ENCODE measurements at places on chromosomes 4 and X.

DNA sequence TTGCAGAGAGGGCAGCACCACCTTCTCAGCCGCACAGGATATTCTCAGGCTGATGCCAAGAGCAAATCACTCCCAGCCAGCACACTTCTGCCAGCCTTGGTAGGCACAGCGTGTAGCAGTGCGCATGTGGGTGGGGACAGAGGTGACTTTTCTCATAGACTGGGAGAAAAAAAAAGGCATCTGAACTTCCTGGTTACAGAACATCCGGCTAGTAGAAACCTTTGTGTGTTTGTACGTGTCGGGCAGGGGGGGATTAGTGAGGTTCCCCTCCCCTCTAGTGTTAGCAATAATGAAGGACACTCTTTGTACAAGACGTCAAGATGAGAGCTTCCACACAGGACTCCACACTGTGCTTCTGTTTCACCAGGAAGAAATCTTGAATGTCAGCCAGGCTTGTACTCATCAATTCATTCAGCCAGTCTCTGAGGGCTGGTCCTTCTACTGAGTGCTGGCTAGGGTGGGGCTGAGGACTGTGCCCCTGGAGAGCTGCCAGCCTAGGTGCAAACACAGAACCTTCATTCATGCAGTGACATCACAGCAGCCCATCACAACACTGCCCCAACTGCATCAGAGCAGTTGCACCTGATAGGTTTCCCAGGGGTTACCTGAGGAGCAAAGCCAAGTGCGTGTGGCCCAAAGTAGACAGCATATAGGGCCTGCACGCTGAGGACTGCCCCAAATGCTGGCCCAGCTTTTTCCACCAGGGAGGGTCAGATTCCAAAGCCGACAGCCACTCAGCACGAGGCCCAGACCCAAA, 34.7 kb downstream of the SLC25A5 start:
- H3K27me3 ChIP-seq = no peaks in the 10 kb centered on the region
- H3K4me1 ChIP-seq = 0 out of 2 replicates have a peak, but pooled peaks cover 1% of the 10 kb centered on the region
- no peak for DNase-seq
- H3K4me3 ChIP-seq = no peak overlapping the region
- H3K27ac ChIP-seq = no peak overlapping the region
- no peaks in the 10 kb centered on the region for H3K36me3 ChIP-seq

GRCh38 chr4:173505924-173506518, 24.0 kb downstream of the HAND2 start:
- no peak overlapping the region for H3K4me3 ChIP-seq
- no peak for DNase-seq
- H3K4me1 ChIP-seq = peaks cover 6% of the 10 kb centered on the region
- no peak overlapping the region for H3K27ac ChIP-seq
- peaks cover 99% of the 10 kb centered on the region for H3K27me3 ChIP-seq

- H3K36me3 ChIP-seq = no peaks in the 10 kb centered on the region
- H3K4me3 ChIP-seq = no peak overlapping the region
- no peaks in the 10 kb centered on the region for H3K27me3 ChIP-seq
- no peak for DNase-seq
- H3K27ac ChIP-seq = no peak overlapping the region
- no peaks in the 10 kb centered on the region for H3K4me1 ChIP-seq
These were observed 86.0 kb downstream of the PCYT1B start for GRCh38 chrX:24561121-24561520.

DNA sequence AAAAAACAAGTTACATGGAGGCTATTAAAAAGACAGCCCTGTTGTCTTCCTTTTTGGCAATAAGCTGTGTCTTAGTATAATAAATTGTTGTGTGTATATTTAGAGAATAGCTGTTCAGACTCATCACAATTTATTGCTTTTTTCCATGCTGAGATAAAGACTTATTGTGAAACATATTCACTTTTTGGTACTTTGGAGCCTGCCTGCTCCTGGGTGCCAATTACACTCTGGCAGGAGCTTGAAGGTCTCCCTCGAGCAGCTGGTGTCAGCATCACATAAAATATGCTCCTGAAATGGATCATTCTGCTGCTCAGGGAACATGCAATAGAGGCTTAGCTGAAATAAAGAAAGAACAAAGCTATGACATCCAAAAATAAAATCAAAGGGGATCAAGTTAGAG, 211.6 kb upstream of the DKK2 start:
- H3K27ac ChIP-seq = no peak overlapping the region
- DNase-seq = no peak
- H3K36me3 ChIP-seq = no peaks in the 10 kb centered on the region

- no peak overlapping the region for H3K27ac ChIP-seq
- no peak for DNase-seq
- H3K4me1 ChIP-seq = no peaks in the 10 kb centered on the region
- H3K4me3 ChIP-seq = no peak overlapping the region
- no peaks in the 10 kb centered on the region for H3K36me3 ChIP-seq
These were observed 587.3 kb downstream of the TMA16 start for GRCh38 chr4:164081801-164082200.

GRCh38 chrX:106457802-106458201, 154.0 kb upstream of the RADX start:
- no peaks in the 10 kb centered on the region for H3K4me1 ChIP-seq
- H3K4me3 ChIP-seq = no peak overlapping the region
- H3K27ac ChIP-seq = no peak overlapping the region
- no peaks in the 10 kb centered on the region for H3K27me3 ChIP-seq

- H3K36me3 ChIP-seq = no peaks in the 10 kb centered on the region
- H3K27me3 ChIP-seq = no peaks in the 10 kb centered on the region
- H3K4me1 ChIP-seq = peaks cover 1% of the 10 kb centered on the region
- no peak for DNase-seq
- no peak overlapping the region for H3K4me3 ChIP-seq
- H3K27ac ChIP-seq = no peak overlapping the region
These were observed 39.3 kb downstream of the DOCK11 start for GRCh38 chrX:118534716-118535493.

DNA sequence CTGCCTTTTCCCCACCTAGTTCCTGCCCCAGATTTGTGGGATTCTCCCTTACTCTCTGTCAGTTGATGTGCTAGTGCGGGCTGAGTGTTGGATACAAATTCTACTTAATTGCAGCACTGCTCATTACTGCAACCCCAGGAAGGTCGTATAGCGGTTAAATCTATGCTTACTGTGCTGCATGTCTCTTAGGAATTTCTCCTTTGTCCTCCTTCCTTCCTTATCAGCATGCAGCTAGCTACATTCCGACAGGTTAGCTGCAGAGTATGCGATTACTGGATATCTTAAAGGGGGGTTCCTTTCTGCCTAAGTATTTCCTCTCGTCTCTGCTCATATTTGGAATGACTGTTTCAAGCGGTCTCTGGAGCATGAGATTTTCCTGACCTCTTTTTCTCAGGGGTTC, 662.8 kb downstream of the TLL1 start:
- no peaks in the 10 kb centered on the region for H3K27me3 ChIP-seq
- no peaks in the 10 kb centered on the region for H3K36me3 ChIP-seq
- no peak overlapping the region for H3K27ac ChIP-seq
- no peak for DNase-seq

DNA sequence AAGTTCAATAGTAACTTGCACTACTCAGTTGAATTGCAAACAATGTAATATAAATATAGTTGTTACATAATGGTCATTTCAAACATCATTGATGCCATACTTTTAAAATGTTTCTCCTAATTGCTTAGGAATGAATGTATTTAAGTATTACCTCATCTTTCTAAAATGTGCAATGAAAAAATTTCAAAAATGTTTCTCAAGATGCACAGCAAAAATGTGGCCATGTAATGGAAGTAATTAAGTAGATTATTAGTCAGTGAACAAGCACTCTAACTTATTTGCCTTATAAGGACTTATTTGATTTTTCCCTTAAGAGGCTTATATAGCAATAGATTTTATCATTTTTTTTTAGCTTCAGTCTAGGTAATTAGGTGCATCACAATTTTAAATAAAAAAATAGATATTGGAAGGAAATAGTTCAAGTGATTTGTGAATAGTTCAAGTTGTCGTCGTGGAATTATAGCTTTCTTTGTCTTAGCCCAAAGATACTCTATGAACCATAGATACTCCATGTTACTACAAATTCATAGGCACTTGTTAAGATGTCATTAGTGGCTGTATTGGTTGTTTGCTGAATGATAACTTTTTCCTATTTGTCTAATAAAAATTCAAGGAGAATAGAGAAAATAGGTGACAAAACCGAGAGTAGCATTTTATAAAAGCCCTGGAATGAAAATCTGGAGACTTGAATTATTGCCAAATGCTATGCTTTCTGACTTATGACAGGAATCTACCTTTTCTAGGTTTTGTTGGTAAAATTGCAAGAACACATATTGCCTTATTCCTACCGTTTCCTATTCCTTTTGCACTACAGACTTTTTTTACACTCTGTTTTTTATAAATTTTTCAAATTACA, 118.5 kb downstream of the TLL1 start:
- no peaks in the 10 kb centered on the region for H3K4me1 ChIP-seq
- no peak for DNase-seq
- no peaks in the 10 kb centered on the region for H3K27me3 ChIP-seq
- H3K36me3 ChIP-seq = no peaks in the 10 kb centered on the region
- no peak overlapping the region for H3K4me3 ChIP-seq

GRCh38 chr4:125975861-125976397, 661.2 kb downstream of the FAT4 start:
- no peaks in the 10 kb centered on the region for H3K4me1 ChIP-seq
- H3K27me3 ChIP-seq = no peaks in the 10 kb centered on the region
- no peak overlapping the region for H3K4me3 ChIP-seq
- no peak for DNase-seq
- H3K27ac ChIP-seq = no peak overlapping the region
- H3K36me3 ChIP-seq = no peaks in the 10 kb centered on the region

- no peak overlapping the region for H3K27ac ChIP-seq
- H3K4me3 ChIP-seq = no peak overlapping the region
- no peaks in the 10 kb centered on the region for H3K27me3 ChIP-seq
These were observed 162.9 kb upstream of the FGF13 start for GRCh38 chrX:138874271-138874935.

GRCh38 chrX:45022150-45022549, 149.2 kb downstream of the KDM6A start:
- H3K36me3 ChIP-seq = no peaks in the 10 kb centered on the region
- H3K27me3 ChIP-seq = no peaks in the 10 kb centered on the region
- H3K27ac ChIP-seq = no peak overlapping the region
- no peak for DNase-seq

- no peaks in the 10 kb centered on the region for H3K36me3 ChIP-seq
- DNase-seq = no peak
- no peaks in the 10 kb centered on the region for H3K4me1 ChIP-seq
- H3K27ac ChIP-seq = no peak overlapping the region
- H3K4me3 ChIP-seq = no peak overlapping the region
- no peaks in the 10 kb centered on the region for H3K27me3 ChIP-seq
These were observed 1422.0 kb downstream of the ADGRL3 start for GRCh38 chr4:62622089-62622488.

DNA sequence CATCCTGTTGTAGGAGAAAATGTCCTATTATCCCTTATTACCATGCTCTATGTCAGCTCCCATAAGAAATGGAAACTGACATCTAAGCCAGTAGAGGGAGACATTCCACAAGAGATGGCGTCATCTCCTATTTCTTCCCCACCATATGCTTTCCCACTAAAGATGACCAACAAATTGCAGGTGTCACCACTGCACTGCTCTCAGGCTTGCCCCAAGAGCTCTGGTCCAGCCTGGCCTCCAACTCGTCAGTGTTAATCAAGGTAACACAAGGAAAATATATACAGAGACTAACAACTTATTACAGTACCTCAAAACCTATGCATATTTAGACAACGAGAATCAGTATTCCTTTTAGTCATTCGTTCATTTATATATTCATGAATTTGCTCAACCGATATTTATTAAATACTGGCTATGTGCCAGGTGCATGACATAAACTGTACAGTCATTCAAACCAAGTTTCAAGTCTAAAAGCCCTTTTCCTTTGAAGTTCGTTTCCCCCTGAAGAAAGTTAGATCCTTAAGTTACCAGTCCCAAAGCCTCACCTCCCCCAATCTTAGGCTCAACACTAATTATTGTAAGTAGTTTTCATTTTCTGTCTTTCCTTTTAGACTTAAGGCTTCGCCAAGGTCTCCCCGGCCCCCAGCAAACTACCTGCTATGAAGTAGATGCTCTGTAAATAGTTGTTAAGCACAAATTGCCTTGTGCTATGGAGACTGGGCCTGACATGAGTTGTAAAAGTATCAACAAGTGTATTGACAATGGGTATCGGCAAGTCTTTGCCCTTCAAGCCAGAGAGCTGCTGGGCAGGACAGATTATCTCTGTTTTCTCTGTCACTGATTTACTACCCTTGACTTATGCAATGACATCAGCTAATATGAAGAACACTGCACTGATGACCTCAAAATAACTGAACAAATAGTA, 3.1 kb upstream of the FGB start:
- no peaks in the 10 kb centered on the region for H3K36me3 ChIP-seq
- H3K27ac ChIP-seq = no peak overlapping the region
- no peaks in the 10 kb centered on the region for H3K4me1 ChIP-seq
- peak; percentile 33 for DNase-seq

DNA sequence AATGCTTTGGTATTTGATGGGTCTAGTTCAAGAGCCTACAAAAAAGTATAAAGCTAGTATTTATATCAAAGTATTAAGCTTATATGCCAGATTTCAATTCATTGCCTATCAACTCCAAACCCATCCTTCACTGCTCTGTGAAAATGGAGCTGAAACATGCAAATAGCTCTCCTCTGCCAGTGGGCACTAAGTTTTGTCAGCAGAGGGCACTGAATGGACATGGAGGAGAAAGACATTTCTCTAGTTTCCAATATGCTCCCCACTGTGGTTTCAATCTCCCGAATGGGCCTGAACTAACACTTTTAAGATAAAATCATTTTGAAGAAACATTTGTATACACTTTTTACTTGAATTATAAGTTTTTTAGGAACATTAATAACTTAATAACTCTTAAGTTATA, 12.4 kb downstream of the PPID start:
- H3K27ac ChIP-seq = no peak overlapping the region
- no peak for DNase-seq
- no peaks in the 10 kb centered on the region for H3K4me1 ChIP-seq
- peaks cover 3% of the 10 kb centered on the region for H3K36me3 ChIP-seq
- H3K27me3 ChIP-seq = no peaks in the 10 kb centered on the region
- H3K4me3 ChIP-seq = no peak overlapping the region

DNA sequence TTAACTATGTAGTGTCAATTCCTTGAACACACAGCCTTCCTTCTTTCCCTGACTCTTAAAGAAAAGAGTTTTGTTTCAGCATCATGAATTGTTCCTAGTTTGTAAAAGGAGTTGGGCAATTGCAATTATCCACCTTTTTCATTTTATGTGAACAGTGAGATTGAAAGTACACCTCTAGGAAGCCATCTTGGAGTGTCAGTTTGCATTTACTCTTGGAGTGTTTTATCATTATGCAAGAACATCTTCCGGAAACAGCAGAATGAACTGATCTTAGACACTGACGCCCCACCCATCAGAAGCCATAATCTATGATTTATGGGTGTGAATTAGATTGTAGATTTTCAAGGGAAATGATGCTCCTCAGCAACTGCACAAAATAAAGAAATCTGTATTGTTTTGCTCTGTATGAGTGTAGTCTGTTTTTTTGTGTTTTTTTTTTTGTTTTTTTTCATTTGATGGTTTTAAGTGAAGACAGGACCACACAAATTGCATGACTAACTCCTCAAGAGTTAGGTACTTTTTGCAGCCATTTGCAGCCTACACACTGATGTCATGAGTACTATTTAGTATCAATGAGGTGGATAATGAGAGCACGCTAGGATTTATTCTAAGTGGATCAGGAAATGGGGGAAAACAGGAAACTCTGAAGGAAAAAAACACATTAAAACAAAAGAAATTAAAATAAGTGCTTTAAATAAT, 19.5 kb upstream of the FGF2 start:
- no peak overlapping the region for H3K27ac ChIP-seq
- H3K36me3 ChIP-seq = no peaks in the 10 kb centered on the region
- no peak for DNase-seq
- H3K27me3 ChIP-seq = no peaks in the 10 kb centered on the region
- no peaks in the 10 kb centered on the region for H3K4me1 ChIP-seq

Measured in iPS DF 6.9 (cell line).